ENCODE measurements at places on chromosomes 6 and 20. TPM values are rescaled to one million over a fixed set of nuclear protein-coding genes. Genes with fewer than 3 reads are reported as not detected.

RNGTT gene
- total RNA-seq = 7.0 TPM

MCM9 gene
- total RNA-seq = 5.1 TPM

ZSWIM1 gene
- total RNA-seq = 5.9 TPM

LIN28B gene
- 1.4 TPM for total RNA-seq

TGM2 gene
- 542 TPM for total RNA-seq

AARS2 gene
- 6.2 TPM for total RNA-seq

ARHGAP40 gene
- 0.08 TPM for total RNA-seq

MYCT1 gene
- not detected for total RNA-seq

PGC gene
- total RNA-seq = 0.08 TPM

CDH22 gene
- total RNA-seq = not detected

TFAP2D gene
- not detected for total RNA-seq

EEF1A2 gene
- total RNA-seq = 146 TPM

DOK5 gene
- total RNA-seq = not detected

EPHA7 gene
- 0.15 TPM for total RNA-seq

KCNQ5 gene
- 1.5 TPM for total RNA-seq

KHDC1L gene
- not detected for total RNA-seq

CCDC170 gene
- total RNA-seq = 0.12 TPM

ZNF391 gene
- 0.16 TPM for total RNA-seq

GMNN gene
- 61.1 TPM for total RNA-seq

NUDT3 gene
- 6.4 TPM for total RNA-seq

SLC17A4 gene
- not detected for total RNA-seq

COL19A1 gene
- not detected for total RNA-seq

RAET1L gene
- 0.44 TPM for total RNA-seq

BCAS1 gene
- 0.36 TPM for total RNA-seq
